Tongue (tissue), 3 donors: ENCODE measurements at places on chromosomes 5 and 9.

DNA sequence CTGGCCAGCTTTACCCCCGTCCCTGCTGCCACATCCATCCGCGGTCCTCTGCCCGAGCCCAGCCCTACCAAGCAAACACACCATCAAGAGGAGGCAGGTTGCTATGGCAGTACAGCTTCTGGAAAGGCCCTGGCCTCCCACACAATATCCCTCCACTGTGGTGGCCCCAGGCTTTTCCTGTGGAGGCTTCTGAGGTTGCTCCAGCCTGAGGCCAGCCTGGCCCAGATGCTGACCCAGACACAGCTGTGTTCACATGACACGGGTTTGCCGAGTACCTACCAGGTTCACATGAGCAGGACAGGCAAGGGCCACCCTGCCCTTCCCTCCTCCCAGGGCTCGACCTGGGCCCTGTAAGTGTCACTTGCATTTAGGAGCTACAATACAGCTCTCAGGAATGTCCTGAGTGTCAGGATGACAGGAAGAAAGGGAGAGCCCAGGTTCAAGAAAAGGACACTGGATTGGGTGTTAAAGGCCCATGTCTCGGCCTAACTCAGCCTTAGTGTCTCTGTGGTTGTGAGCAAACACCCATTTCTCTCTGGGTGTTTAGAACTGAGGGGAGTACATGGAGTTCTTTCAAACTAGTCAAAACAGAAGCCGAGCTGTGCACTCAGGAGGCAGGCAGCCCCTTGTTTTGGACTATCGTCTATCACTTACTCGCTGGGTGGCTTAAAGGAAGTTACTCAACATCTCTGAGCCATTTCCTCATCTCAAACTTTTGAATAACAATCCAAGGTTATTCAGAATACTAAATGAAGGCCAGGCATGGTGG is 40.2 kb downstream of the NAIF1 start:
- DNase-seq, result no peak

GRCh38 chr5:170745481-170746071 is 37.9 kb upstream of the GABRP start:
- peak; percentile 74 for DNase-seq

- no peak for DNase-seq
Observed at GRCh38 chr9:95140821-95141220, 176.7 kb downstream of the FANCC start.

DNA sequence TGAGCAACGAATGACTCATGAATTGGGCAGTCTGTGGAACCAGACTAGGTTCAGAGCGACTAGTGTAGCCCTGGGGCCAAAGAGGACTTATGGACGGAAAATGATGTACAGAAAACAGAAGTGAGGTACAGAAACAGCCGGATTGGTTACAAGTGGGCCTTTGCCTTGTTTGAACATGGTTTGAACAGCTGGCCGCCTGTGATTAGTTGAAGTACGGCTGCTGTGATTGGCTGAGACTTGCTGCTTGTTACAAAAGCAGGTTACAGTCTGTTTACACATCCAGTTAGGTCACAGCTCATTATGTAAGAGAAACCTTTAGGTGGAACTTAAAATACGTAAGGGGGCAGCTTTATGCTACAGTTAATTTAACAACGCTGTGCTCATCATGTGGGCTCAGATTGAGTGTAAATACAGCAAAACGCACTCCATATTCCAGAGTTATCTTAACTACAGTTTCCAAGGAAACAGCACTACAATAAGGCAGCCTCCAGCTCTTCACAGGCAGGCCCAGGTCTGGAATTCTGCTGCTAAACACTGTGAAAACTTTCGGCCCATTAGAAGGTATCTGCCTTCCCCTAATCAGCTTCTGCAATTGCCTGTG is 6.5 kb downstream of the AMACR start:
- DNase-seq, result peak; percentile 79

DNA sequence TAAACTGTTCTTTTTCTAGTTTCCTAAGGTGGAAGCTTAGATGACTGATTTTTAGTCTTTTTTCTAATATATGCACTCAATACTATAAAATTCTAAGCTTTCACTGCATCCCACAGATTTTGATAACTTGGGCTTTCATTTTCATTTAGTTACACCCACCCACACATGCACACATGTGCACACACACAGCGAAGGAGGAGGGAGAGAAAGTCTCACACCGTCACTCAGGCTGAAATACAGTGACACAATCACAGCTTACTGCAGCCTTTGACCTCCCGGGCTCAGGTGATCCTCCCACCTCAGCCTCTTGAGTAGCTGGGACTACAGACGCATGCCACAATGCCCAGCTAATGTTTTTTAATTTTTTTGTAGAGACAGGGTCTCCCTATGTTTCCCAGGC is 96.5 kb downstream of the SMIM23 start:
- no peak for DNase-seq

- DNase-seq, result peak; percentile 93
Observed at GRCh38 chr5:135243556-135244285, 155.3 kb downstream of the MACROH2A1 start.

DNA sequence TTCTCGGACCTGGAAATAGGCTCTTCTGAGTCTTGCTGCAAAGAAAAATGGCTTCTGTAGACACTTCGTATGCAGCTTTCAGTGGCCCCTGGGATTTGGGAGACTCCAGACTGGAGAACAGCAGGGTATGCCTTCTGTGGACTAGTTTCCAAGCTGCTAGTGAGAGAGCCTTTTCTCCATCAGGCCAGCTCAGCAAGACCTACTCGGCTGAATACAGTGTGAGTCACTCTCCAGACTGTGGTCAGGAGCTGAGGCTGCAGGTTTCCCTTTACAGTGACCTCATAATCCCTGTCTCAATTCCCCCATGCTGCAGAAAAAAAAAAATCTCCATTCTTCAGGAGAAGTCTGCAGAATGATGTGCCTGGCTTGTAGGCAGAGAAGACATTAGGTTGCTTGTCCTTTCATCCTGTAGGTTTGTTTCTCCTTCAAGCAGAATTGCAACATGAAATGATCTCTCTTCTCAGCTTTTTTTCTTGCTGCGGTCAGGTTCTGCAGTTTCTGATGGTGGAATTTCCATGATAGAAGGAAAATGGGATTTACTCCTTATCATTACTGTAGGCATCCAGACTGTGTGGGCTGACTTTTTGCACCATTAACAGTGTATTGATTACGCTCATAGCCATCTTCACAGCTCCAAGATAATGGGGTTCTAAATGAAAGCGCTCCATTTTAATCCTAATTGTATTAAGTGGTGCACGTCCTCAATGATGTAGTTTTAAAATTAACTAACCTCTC is 78.3 kb upstream of the TNFSF8 start:
- no peak for DNase-seq

DNA sequence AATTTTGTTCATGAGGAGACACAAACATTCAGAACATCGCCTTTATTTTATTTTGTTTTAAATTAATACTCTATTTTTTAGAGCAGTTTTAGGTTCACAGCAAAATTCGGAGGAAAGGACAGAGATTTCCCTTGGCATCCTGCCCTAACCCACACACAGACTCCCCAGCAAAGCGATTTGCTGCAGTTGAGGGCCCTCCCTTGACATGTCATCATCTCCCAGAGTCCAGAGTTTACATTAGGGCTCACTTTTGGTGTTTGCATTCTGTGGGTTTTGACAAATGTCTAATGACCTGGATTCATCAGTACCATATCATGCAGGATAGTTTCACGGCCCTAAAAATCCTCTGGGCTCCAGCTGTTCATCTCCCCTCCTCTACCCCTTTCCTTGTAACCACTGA is 33.6 kb upstream of the COL5A1 start:
- DNase-seq, result no peak

GRCh38 chr5:107876261-107876660 is 205.5 kb upstream of the EFNA5 start:
- DNase-seq, result no peak

GRCh38 chr5:142015781-142016533 is 3.1 kb upstream of the GNPDA1 start:
- no peak for DNase-seq

- DNase-seq, result peak; percentile 70
Observed at GRCh38 chr9:114112778-114113584, 13.9 kb upstream of the KIF12 start.
